Stimulated activated CD8-positive, alpha-beta memory T cell treated with anti-CD3 and anti-CD28 coated beads, Interleukin-4, amount 100 ng/mL, for 1 hour (primary cell): ENCODE measurements at places on chromosomes 16 and 17.

GRCh38 chr17:7440834-7441195 lies 1.5 kb downstream of the FGF11 start:
- DNase-seq, result no peak

DNA sequence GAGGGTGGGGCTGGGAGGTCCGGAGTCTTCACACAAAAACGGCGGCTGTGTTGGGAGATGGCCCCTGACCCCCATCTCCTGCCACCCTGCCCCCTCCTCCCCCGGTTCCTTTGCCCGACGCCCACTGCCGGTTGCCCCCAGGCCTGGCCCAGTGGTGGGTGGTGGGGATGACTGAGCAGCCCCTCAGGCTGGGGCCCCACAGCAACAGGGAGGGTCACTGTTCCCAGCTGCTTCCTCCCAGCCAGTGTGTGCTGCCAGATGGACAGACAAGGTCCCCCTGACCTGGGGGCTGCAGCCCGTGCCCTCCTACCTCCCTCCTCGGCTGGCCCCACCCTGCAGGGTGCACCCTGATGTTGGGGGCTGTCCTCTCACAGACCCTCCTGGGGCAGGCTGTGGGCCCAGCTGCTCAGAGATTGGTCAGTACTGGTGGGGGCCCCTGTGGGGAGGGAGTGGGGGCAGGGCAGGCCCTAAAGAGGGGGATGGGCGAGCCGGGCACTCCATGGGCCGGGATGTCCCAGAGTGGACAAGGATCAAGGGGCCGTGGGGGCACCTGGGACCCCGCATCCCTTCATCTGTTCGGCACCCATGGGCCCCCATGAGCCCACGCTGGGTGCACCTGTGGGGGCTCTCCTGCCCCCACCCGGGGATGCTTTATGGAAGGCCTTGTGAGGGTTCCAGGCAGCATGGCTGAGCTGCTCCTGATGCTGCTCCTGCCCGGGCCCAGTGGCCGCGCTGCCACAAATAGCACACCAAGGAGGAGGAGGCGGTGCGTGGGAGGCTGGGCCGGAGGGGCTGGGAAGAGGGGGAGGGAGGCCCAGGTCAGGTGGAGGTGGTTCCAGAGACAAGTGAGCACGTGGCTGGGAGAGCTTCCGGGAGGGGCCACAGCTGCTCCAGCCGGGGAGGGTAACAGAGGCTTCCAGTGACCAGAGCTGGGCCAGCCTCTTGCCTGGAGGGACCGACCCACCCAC lies 5.1 kb downstream of the C1QTNF8 start:
- DNase-seq, result no peak

DNA sequence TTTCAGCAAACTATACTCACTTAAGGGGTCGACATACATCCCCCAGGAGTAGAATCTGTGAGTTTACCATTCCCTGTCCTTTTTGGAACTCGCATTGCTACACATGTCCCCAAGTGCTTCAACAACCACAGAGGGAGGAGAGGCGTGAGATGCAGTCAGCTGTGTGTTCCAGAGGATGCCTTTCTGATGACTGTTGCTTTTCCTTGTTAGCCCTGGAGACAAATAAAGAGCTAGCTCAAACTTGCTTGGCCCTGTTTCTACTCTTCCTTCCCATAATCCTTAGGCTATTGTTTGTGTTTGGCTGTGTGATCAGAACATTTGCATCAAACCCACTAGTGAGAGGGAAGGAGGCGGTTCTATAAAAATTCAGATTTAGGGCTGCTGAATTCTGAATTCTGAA lies 264.0 kb downstream of the ENGASE start:
- no peak for DNase-seq

DNA sequence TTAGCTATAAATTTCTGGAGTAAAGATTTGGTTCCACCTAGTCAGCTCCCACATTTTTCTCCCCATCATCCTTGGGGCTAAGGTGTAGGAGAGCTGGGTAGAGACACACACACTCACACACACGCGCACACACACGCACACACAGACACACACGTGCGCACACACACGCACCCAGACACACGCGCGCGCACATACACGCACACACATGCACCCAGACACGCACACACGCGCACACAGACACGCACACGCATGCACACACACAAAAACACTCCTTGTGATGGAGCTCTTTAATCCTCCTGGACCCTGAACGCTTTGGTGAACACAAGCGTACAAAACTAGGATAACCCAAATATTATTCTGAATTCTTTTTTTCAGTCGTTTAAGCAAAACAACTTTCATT lies 253.6 kb downstream of the C16orf95 start:
- DNase-seq, result no peak

DNA sequence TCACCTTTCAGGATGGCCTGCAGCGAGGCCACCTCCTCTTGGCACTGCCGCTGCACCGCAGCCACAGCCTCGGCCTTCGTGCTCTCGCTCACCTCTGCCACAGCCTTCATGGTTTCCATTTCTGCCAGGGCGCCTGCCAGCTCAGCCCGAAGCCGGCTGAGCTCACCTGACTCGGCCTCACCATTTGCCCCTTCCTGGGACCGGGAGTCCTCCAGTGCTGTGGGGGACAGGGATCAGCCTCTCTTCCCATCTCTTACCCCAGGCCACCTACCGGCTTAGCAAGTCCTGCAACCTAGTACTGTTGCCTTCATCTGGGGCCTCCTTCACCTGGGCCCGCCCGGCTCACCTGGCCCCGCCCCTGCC lies 658 bp downstream of the RABEP2 start:
- DNase-seq, result no peak

DNA sequence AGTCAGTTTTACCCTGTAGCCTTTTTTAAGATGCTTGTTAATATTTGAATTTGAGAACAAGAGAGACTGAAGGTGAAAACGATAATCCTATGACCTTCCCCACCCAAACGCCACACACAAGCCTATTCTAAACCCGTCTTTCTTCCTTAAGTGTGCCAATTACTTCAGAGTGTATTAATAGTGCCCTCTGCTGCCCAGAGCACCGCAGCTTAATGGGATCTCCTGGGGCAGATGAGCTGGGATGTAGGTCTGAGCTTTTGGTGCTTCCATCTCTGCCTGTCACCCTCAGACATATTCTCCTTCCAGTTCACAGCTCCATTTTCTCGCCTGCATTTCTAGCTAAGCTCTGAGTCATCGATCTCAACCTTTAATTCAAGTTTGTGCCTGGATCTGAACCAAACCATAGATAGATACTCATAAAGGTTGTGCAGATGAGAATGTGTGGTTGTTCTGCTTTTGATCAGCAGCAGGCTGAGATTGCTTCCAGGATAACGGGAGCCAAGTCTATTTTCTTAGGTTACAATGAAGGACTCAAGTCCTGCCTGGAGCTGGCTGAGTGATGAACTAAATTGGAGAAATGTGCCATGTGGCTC lies 46.4 kb upstream of the CDH13 start:
- no peak for DNase-seq

DNA sequence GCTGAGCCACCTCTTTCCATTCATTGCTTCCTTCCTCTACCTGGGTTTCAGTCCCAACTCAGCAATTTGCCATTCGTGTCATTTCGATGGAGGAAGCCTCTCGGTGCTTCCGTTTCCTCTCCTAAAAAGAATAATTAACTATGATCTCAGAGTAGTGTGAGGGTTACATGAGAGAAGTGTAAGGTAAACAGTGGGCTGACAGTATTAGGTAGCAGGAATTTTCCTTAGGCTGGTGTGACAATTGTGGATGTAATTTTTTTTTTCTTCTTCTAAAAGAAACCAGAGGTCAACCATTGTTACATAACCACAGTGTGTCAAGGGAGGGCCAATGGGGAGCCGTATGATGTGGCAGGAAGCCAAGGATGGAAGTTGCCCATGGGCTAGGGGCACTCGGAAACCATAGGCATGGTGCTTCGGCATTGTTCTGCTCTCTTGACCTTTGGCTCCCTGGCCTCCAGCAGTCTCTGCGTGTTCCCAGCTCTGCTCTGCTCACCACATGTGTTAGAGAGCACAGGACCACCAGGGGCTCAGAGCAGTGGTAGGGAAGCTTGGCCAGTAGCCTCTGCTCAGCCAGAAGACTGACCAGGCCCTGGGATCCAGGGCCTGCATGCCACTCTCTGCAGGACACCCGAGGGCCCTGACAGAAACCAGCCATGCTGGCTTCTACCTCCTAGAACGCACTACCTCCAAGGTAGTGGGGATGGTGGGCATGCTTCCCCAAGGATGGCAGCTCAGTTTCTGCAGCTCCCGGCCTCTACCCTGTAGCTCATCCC lies 2.0 kb upstream of the TOP2A start:
- DNase-seq, result no peak

- DNase-seq, result no peak
Measured at GRCh38 chr17:58210922-58211321, 8.1 kb downstream of the MKS1 start.

DNA sequence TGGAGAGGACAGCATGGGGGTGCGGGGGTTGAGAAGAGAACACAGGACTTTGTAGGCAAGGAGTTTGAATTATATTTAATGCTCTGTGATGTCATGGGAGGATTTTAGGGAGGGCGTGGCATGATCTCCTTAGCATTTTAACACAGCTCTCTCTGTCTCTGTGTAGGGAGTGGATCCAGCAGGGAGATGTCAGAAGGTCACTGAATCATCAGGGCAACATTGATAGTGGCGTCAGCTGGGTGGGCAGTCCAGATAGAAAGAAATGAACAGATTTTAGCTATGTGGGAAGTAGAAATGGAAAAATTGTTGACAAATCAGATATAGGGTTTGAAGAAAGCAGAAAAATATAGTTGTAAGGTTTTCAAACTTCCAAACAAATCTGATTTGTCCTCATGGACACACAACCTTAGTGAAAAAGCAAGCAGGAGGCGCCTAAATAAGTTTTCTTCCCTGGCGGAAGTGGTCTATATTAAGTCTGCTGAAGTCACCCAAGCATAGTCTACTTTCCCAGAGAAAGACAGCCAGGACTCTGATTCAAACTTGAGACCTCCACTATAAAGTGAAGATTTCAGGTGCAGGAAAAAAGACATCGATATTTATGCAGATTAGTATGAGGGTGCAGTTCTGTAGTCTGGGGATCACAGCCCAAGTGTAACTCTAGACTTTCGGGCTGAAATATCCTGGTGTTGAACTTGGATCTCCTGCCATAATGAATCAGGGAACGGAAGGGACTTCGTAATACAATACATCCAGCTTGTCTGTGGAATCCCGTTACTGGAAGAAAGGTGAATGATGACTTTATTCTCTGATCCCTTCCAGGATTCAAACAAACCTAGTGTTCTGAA lies 10.1 kb upstream of the PCTP start:
- no peak for DNase-seq

GRCh38 chr17:31580706-31581490 lies 189.4 kb downstream of the RAB11FIP4 start:
- DNase-seq, result no peak

DNA sequence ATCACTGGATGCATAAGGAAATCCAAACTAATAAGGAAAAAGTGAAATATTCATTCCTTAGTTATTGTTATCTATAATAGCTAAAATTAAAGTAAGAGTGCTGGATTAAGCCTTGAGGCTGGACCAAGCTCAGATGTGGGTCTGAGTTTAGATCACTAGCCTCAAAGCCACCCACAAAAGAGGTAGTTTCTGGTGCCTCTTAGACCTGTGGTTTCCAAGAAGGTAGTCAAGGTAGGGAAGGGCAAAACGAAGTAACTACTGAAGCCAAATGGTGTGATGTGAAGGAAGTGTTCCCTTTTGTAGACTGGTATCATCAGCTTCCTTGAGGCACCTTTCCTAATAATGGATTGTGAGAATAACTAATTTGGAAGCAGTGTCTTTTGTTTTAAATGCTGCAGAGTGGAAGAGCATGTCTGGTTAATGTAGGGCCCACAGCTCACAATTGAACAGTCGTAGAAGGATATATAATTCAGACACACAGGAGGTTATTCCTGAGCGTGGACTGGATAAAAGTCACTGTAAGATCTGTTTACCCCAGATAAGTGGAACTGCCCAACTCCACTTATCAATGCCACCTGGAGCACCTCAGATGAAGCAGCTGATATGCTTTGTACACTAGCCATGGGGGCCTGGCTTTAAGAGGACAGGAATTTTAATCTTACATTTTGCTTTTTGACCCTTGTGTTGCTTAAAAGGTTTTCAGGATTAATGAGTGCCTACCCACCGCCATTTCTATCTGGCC lies 31.7 kb upstream of the LCMT1 start:
- DNase-seq, result no peak

DNA sequence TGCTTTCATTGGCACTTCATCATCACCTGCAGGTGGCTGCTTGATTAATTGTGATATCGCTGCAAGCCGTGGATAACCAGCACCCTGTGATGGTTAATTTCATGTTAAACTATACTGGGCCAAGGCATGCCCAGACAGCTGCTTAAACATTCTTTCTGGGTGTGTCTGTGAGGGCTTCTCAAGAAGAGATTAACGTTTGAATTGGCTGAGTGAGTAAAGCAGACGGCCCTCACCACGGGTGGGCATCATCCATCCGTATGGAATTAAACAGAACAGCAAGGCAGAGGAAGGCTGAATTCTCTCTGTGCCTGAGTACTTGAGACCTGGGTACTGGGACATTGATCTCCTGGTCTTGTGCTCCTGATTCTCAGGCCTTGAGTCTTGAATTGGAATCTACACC lies 7.1 kb upstream of the ZNF213 start:
- no peak for DNase-seq

GRCh38 chr17:20783091-20783490 lies 203.6 kb downstream of the CDRT15L2 start:
- DNase-seq, result no peak

GRCh38 chr16:53282975-53283946 lies 151.0 kb upstream of the RBL2 start:
- DNase-seq, result no peak

DNA sequence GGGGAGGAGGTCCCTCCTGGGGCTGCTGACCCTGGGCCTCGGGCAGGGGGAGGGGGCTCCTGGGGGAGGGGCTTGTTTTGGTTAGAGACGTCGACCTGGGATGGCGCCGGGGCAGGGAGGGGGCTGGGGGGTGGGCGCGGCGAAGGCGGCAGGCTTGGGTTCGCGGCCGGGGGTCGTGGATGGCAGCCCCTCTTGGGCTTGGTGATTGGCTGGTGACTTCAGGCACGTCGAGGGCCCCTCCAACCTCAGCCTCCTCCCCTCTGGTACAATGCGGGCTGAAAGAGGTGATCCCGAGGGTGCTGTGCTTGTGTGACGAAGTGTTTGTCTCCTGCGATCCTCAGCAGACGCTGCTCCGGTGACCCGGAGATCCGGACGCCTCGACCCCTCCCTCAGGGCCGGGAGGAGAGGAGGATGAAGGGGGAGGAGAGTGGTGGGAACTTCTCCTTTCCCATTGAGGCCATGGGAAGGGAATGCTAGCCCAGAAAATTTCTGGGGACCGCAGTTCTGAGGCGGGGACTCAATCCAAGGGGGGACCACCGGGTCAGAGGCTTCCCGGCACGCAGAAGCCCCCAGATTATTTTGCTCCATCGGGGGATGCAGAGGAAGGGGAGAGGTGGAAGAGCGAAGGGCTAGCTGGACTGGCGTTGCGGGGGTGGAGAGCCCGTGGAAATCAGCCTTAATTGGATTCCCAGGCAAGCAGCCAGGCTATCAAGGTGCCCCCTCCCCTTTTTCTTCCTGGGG lies 43.9 kb downstream of the RAI1 start:
- no peak for DNase-seq

DNA sequence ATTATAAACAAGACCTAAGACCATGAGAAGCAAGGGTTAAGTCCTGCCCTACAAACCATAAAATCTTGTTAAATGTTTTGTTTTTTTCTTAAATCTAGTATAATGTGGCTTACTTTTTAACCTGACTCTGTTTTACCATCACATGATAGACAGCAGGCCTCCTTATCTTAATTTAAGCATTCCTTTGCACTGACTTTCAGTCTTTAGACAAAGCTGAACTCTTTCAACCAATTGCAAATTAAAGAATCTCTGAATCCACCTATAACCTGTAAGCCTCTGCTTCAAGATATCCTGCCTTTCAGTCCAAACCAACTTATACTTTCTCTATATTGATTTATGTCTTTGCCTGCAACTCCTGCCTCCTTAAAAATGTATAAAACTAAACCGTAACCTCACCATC lies 478.5 kb downstream of the GRIN2A start:
- no peak for DNase-seq
